ENCODE measurements at places on chromosomes 4 and X.

DNA sequence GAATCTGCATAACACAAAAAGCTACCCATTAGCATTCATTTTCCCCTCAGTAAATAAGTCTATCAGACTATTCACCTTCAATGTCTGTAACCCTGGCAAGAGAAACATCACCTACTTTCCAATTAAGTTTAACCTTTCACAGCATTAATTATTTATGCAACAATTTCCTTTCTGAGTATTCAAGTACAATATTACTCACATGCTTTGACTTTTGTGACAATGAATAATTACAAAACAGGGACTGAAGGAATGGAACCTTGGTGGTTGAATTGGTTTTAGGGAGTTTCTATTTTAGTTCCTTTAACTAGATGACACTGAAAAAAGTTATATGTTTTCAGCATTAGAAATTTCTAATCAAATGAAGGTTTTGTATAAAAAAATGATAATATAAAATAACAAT is 932.3 kb upstream of the EPHA5 start:
- no peak for DNase-seq

DNA sequence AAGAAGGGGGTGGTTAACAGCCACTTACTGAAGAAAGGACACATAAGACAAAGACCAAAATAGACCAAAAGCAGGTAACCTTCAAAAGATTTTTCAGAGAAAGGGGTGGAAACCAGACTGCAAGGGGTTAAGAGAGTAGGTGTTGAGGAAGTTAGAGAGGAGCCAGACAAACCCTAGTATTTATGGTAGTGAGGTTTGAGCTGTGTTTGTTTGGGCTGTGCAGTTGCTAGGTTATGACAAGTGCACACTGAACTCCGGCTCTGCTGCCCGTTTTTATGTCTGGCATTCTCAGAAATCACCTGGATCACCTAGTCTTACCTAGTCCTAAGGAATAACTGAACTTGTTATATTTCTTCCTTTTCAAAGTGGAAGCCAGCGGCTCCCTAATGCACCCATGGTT is 22.9 kb upstream of the G3BP2 start:
- peak; percentile 57 for DNase-seq

DNA sequence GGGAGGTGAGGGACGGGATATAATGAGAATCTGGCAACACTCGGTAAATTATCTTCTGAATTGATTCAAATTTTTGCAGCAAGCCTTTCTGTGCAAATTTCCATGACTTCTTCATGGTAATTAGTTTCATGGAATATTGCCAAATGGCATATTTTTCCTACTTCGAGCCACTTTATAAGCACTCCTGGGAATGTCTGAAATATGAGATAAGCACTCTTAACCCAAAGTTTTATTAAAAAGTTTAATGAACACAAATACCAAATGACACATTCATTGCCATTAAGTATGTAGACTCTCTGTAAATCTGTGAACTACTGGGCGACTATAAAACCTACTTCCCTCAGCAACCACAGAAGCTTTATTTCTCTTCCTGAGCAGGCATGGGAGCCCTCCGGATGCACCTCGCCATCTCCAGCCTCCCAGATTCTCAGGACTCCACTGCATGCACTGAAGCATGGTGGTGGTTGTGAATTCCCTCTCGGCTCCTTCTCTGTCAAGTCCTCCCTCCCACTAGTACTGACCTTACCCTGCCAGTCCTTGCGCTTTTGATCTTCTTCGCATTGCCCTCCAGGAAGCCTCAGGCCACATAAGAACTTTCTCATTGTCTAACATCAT is 154.4 kb upstream of the RPL34 start:
- no peak for DNase-seq

- DNase-seq, result no peak
Measured at GRCh38 chr4:91519155-91519554, 784.6 kb upstream of the GRID2 start.

- no peak for DNase-seq
Measured at GRCh38 chr4:186104890-186105646, 564 bp downstream of the FAM149A start.

DNA sequence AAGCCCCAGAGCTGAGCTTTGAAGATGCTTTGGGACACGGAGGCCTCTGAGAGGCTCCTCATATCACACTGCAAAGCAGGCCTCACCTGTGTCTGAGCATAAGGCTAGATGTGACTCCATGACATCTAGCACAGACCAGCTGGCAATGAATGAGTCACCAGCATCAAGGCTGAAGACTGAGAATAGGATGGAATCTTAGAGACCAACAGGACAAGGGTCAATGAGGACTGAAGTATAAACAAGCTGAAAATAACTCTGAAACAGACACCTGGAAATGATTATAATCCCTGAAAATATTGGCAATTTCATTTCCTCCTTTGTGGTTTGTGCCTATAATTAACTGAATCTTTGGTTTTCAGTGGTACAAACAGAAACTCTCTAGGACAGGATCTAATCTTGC is 87.1 kb upstream of the PRPS1 start:
- no peak for DNase-seq

DNA sequence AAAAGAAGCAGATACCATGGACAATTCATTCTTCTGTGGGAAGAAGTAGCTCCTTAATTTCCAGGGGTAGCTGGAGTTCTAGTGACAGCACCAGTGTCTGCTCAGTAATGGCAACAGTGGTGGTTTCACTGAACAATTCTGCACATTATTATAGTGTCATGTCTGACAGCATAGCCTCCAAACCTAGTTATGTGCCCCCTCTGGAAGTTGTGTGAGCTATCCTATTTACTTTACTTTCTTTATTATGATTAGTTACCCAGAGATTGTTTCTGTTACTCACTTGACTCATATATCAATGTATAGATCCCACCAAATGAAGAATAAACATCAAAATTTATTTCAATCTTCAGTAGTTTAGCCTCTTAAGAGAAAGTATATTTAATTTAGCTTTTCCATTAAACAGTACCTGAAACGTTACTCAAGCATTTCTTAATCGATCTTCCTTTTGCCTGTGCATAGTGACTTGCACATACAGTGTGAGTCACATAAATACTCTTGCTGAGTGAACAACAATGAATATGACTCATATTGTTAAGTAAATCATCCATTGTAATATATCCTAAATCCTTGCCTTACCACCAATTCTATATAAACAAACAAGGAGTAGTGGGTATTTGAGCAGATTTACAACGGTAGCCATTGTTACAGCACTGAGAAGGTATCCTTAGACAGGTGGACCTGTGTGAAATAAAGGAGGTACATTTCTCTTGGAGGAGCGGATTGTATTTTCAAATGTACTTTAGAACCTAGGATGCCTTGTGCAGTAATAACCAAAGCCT is 534.7 kb downstream of the ANKRD50 start:
- DNase-seq, result no peak

- DNase-seq, result no peak
Measured at GRCh38 chr4:117691572-117692351, 342.5 kb upstream of the NDST3 start.

DNA sequence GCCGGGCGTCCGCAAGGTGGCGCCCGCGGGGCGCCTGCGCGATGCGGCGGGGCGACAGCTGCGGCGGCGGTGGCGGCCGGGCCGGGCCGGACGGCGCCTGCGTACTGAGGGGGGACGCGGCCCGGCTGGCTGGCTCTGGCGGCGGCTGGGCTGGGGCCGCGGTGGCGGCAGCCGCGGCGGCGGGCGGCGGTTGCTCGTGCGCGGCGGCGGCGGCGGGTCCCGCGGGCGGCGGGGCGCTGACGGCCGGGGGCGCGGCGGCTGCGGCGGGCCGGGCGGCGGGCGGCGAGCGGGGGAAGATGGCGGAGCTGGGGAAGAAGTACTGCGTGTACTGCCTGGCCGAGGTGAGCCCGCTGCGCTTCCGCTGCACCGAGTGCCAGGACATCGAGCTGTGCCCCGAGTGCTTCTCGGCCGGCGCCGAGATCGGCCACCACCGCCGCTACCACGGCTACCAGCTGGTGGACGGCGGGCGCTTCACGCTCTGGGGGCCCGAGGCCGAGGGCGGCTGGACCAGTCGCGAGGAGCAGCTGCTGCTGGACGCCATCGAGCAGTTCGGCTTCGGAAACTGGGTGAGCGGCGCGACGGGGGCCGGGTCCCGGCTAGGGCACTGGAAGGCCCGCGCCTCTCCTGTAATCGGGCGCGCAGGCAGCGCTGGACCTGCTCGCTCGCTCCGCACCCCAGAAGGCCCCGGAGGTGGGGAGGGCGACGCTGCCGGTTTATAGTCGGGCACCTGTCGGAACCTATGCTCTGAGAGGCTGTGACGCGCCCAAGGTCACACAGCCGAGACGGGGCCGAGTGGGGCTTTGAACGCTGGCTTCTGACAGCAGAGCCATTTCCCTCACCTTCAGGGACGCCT is at the start of gene TADA2B:
Gene TADA2B, plus strand, starts transcription at position 89 of the 853 bp plus-strand sequence. Its CDS starts 208 bp downstream, at position 297.
- peak; percentile 61 for DNase-seq

- DNase-seq, result no peak
Measured at GRCh38 chr4:74158466-74159142, 686 bp downstream of the MTHFD2L start.

GRCh38 chrX:75546724-75547511 is 24.1 kb upstream of the ZDHHC15 start:
- DNase-seq, result no peak

- no peak for DNase-seq
Measured at GRCh38 chrX:47683184-47683828, 24.3 kb upstream of the UXT start.

- no peak for DNase-seq
Measured at GRCh38 chr4:158895797-158896576, 127.2 kb downstream of the FNIP2 start.

DNA sequence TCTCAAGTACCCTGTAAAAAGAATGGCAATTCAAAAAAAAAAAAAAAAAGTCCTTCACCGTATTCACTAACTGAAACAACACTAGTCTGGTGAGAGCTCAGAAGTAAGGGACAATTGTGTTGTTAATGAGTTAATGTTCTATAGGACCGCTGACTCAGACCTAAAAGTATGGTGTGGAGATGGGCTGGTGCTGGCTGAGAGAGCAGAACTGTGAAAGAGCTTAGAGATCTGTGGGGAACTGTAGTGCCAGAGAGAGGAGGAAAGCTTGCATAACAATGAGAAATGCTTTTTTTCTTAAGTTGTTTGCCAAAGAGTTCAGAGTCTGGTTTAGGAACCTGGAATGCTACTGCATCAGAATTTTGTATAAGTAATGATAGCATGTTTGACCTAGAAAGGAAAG is 65.1 kb downstream of the LHFPL1 start:
- DNase-seq, result no peak

GRCh38 chr4:153679486-153679885 is 4.6 kb upstream of the TLR2 start:
- DNase-seq, result peak; percentile 47

DNA sequence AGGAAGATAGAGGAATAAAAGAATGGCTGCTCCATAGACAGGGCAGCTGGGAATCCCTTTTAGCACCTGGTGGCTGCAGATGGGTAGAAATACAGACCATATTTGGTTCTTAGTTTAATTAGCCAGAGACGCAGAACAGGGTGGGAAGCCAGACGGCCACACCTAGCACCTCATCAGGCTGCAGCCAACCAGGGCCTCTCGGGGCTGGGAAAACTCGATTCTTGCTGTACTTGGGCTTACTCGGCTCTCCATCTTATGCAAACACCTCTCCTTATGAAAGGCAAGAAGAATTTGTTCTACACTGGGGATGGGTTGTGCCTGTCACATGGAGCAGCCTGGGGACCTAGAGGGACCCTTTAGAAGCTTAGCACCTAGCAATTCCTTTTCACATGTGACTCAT is 19.7 kb downstream of the IRAK1 start:
- no peak for DNase-seq

DNA sequence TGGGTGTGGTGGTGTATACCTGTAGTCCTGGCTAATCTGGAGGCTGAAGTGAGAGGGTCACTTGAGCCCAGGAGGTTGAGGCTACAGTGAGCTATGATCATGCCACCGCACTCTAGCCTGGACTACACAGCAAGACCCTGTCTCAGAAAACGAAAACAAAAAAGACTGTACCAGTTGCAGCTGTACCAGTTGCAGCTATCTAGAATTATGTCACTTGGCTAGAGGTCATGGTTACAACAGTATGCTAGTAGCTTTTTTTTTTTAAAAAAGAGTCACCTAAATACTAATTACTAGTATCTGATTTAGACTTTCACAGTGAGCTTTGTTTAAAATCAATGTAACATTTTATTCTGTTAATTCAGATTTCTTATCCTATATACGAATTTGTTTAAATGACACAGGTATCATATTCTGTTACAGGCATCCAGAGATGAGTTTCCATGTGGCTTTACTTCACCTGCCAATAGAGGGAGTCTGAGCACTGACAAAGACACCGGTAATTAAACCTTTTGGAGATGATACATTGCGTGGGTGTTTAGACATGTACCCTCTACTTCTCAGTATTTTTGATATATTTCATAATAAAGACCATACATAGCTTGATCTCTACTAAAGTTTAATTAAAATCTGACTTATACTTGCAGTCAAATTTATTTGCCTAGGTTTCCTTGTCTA is 100.2 kb upstream of the IL13RA1 start:
- DNase-seq, result no peak

DNA sequence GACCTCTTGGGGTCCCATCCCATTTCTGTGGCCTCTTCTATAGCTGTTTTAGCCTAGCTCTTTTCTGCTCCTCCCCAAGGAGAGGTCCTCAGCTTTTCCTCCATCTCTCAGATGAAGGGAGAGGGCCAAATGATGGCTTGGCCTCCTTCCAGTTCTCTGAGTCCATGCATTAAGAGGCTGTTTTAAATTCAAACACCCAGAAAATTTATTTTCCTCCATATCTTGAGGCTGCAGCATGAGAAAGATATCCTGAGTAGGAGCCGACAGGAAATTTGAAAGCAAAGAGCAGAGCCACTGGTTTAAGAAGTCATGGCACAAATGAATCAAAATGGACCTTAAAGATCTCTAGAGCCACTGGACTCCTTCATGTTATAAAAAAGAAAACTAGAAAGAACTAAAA is 558.8 kb downstream of the MID1IP1 start:
- DNase-seq, result no peak

DNA sequence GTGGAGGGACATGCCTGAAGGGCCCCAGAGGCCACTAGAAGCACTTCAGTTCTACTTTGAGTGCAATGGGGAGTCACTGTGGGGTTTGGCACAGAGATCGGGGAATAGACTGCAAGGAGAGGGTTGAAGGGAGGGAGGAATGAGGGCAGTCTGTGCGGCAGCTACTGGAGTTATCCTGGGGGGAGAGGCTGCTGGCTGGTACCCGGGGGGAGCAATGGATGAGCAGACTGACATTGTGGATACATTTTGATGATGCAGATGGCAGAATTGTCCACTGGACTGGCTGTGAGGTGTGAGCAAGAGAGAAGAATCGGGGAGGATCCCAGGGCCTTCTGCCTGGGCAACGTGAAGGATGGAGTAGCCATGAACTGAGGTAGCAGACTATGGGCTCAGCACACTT is 2.8 kb upstream of the MAMLD1 start:
- no peak for DNase-seq
